ENCODE measurements at places on chromosomes 16 and 17. TPM values are rescaled to one million over a fixed set of nuclear protein-coding genes. Genes with fewer than 3 reads are reported as not detected.

The FNDC8 gene
- not detected for total RNA-seq

The LLGL2 gene
- total RNA-seq, result 61.8 TPM

The CD2BP2 gene
- total RNA-seq, result 82.1 TPM

The KRTAP4-4 gene
- total RNA-seq, result not detected

The SNRNP25 gene
- total RNA-seq, result 25.4 TPM

The FSCN2 gene
- 0.29 TPM for total RNA-seq

The TMC5 gene
- total RNA-seq, result 0.33 TPM

The FOXC2 gene
- total RNA-seq, result 12.1 TPM

The GPR142 gene
- not detected for total RNA-seq

The KLHL10 gene
- total RNA-seq, result not detected

The ORAI3 gene
- 35.3 TPM for total RNA-seq

DNA sequence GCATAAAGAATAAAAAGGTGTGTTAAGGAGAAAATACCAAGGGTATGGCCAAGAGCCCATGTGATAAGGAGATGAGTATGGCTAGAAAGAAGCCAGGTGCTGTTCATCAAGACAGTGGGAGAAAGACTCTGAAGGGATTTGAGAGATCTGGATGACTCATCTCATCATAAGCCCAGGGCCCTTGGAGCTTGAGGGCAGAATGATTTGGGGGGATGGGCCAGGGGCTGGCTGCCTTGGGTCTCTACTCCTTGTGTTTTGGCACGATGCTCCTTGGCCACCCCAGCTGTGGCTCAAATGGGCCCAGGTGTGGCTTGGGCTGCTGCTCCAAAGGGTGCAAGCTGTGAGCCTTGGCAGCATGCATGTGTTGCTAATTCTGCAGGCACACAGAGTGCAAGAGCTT lies 14.5 kb upstream of the TNFRSF13B start:
- DNase-seq, result no peak

GRCh38 chr16:4737545-4737944 lies 3.2 kb downstream of the DNAAF8 start:
- no peak for DNase-seq

DNA sequence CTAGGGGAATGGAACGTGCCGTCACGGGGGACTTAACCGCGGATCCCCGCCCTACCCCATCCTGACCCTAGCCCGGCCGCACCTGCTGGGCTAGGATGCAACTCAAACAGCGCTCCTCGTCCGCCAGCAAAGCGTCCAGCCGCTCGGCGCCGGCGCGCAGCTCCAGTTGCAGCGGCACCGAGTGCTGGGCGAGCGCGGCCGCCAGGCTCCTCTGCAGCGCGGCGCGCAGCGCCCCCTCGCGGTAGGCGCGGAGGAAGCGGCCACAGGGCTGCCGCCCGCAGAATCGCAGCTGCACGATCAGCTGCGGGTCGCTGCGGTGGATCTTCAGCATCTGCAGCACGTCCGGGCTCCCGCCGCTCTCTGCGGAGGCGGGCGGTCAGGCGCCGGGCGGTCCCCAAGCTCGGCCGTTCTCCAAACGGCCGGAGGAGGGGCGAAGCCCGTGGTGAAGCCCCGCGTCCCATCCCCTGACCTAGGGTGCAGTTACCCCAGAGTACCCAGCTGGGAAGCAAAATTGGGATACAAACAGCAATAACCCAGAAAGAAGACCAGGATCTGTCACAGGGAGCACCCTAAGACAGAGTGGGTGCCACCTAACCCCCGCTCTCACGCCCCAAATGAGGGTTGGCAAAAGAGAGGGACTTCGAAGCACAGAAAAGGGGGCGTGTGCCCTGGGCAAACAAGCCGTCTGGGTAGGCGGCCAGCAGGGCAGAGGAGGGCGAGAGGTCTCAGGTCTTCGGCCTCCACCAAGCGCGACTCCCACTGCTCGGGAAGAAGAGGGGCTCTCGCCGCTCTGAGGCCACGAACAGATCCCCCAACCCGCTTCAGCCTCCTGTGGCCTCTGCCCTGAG lies 4.2 kb downstream of the TRADD start:
- no peak for DNase-seq

- peak; percentile 21 for DNase-seq
Observed at GRCh38 chr17:59505610-59506276, 59.7 kb upstream of the DHX40 start.

GRCh38 chr17:67258821-67259468 lies 13.9 kb upstream of the HELZ start:
- no peak for DNase-seq

DNA sequence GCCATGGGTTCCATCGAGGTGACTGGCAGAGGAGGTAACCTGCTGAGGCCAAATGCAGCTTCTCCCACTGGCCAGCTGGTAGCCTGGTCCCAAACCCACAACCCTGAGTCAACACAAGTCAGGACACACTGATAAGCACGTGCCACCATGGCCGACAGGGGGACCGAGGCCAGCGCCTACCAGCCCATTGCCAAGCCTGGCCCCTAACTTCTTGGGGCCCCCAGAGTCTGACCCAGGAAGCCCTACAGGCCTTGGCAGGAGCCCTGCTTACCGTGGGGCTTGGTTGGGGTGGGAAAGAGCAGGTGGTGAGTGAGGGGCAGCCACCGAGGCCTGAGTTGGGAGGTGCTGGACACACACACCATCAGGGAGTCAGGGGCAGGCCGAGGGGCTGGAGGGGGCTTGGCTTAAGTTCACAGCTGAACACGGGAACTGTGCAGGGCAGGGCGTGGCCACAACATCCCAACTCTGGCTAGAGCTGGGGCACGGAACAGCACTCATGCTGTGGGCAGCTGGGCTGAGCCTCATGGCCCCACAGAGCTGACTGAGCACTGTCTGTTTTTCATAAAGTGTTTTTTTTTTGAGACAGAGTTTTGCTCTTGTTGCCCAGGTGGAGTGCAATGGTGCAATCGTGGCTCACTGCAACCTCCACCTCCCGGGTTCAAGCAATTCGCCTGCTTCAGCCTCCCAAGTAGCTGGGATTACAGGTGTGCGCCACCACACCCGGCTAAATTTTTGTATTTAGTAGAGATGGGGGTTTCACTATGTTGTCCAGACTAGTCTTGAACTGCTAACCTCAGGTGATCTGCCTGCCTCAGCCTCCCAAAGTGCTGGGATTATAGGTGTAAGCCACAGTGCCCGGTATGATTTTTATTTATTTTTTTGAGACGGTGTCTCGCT lies 5.5 kb downstream of the MRPL28 start:
- no peak for DNase-seq

- DNase-seq, result no peak
Observed at GRCh38 chr17:29292992-29293889, 707 bp downstream of the NUFIP2 start.

- no peak for DNase-seq
Observed at GRCh38 chr16:66850115-66850815, 6.1 kb downstream of the CA7 start.

DNA sequence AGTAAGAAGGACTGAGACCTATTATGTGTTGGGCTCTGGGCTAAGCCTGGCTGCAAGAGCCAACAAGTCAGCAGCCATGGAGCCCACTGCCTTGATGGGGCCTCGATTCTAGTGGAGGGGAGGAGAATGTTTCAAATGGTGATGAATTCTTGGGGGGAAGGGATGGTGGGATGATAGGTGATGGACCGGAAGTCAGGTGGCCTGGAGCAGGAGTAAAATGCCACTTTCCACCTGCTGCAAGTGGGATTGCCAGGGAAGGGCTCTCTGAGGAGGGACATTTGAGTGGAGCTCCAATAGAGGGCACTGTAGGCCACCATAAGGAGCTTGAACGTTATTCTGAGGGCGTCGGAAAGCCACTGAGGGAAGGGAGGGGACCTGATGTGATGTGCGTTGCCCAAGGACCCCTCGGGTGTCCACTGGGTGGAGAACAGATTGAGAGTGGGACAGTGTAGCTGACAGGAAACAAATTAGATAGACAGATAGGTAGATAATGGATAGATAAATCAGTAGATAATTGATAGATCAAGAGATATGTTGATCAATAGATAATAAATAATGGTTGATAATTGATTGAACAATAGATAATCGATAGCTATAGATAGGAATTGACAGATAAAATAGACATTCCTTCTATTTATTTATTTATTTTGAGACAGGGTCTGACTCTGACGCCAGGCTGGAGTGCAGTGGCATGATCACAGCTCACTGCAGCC lies 18.2 kb upstream of the NXPH3 start:
- DNase-seq, result no peak

DNA sequence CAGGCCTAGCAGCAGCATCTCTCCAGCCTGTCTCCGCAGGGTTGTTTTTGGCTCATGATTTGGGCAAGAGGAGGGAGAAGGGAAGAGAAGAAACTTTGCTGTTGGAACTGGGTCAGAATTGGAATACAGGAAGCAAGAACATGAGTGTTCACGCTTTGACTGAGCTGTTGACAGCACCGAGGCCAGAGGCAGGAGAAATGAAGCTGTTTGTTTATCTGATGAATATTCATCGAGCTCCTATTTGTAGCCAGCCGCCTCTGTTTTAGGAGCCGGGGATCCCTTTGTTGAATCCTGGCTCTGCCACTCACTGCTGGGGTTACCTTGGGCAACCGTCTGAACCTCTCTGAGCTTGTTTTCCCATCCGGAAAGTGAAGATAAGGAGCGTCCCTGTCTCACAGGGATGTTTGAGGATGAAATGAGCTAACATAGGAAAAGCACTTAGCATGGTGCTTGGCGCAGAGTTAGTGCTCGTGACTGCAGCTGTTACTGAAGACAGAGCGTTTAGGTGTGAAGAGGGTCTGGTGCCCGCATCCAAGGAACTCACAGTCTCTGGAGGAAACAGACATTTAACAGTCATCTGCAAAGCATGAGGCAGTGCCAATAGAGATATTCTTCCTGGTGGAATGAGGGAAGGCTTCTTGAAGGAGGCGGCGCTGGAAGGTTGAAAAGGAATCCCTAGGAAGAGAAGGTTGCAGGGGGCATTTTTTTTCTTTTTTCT lies 29.2 kb downstream of the RAP1GAP2 start:
- DNase-seq, result no peak

GRCh38 chr16:3821184-3821583 lies 59.3 kb downstream of the CREBBP start:
- DNase-seq, result no peak

- no peak for DNase-seq
Observed at GRCh38 chr17:79065105-79065670, 9.4 kb upstream of the ENGASE start.

DNA sequence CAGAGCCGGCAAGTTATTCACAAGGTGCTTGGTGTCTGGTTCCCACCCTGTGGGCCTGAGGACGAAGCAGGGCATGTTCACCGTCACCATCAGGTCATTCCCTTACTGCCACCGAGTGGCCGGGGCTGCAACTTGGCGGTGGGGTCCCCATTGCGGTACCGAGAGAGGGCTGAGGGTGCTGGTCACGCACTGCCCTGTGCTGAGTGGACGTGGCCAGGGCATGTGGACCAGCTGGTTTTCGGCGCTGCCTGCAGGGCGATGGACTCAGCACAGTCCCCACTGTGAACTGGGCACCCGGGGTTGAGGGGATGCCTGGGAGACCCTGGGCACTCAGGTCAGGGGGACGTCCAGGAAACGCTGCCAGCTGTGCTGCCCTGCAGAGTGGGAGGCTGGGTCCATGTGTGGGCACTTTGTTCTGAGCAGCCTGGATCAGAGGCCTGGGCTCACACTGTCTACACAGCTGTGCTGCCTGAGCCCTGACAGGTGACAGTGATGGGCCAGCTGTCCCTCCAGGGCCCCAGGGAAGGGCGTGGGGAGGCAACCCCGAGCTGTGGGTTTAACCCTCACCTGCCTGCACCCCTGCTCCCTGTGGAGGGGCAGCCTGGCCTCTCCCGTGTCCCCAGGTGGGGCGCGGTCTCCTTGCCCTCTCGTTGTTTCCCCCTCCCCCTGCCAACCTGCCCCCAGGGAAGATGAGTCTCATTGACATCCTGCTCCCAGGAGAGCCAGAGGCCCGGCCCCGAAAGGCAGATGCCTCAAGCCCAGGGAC lies 39.3 kb upstream of the GNG13 start:
- DNase-seq, result no peak

DNA sequence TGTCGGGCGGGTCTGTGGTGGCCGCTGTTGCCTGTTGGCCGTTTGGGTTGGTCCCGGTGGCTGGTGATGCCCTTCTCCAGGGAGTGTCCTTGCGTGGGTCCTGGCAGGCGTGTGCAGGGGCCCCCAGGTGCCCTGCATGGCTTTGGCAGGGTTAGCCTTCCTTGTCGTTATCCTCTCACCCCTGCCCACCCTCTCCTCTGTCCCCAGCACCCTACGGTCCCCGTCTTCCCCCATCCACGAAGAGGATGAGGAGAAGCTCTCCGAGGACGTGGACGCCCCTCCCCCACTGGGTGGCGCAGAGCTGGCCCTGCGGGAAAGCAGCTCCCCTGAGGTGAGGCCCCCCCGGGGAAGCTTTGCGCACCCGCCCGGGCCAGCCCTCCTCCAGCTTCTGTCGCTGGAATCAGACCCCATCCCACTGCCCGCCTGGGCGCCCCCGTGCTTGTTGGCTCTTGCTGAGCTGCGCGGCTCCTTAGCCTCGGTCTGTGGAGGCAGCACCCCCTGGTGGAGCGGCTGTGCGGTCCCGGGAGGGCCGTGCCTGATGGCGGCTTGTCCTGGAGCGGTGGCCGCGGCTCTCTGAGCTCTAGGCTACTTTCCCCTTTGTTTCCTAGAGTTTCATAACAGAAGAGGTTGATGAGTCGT lies 10.6 kb upstream of the NUDT16L1 start:
- no peak for DNase-seq

DNA sequence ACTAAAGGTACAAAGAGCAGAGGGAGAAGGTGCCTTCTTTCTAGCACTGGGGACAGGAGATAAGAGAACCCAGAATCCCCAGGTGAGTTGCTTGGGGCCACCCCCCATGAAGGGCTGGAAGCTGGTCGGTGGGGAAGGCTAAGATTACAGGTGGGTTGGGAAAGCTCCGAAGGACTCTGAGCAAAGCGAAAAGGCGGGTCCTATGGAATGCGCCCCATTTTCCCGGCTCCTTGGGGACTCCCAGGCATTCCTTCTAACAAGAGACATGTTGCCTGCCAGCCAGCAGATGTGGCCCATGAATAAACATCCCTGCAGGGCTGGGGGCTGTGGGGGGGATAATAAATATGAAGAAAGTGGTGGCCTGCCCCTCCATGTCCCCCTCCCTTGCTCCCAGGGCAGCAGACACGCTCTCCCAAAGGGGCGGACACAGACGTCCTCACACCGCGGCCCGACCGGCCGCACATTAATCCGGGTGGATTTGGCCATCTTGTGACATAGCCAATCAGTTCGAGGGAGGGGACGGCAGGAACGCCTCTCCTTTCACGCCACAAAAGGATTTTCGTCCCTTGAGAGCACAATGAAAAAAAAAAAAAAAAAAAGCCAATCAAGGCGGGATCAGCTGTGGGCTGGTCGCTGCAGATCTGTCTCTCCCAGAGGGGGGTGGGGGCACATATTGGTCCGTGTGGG lies 98.5 kb downstream of the SOX9 start:
- DNase-seq, result no peak

GRCh38 chr17:77144227-77144626 lies 3.5 kb downstream of the SEC14L1 start:
- DNase-seq, result no peak

GRCh38 chr16:1057252-1057932 lies 15.2 kb upstream of the SSTR5 start:
- no peak for DNase-seq

DNA sequence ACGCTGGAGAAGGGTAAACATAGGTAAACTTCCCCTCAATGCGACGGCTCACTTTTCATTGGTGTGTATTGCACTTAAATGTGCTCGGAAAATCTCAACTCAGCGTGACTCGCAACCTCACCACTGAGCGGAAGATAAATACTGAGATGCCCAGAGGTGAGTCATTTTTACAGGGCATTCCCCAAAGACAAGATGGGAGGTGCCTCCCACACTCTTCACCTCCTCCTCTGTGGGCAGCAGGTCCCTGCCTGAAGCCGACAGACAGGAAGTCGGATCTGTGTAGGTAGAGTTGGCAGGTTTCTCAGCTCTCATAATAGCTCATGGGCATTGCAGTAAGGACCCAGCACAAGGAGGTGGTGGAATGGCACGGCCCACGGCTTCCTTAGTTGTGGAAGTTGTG lies 274.6 kb upstream of the HSBP1 start:
- DNase-seq, result peak; percentile 78
